ENCODE measurements at places on chromosomes 1 and 21.

DNA sequence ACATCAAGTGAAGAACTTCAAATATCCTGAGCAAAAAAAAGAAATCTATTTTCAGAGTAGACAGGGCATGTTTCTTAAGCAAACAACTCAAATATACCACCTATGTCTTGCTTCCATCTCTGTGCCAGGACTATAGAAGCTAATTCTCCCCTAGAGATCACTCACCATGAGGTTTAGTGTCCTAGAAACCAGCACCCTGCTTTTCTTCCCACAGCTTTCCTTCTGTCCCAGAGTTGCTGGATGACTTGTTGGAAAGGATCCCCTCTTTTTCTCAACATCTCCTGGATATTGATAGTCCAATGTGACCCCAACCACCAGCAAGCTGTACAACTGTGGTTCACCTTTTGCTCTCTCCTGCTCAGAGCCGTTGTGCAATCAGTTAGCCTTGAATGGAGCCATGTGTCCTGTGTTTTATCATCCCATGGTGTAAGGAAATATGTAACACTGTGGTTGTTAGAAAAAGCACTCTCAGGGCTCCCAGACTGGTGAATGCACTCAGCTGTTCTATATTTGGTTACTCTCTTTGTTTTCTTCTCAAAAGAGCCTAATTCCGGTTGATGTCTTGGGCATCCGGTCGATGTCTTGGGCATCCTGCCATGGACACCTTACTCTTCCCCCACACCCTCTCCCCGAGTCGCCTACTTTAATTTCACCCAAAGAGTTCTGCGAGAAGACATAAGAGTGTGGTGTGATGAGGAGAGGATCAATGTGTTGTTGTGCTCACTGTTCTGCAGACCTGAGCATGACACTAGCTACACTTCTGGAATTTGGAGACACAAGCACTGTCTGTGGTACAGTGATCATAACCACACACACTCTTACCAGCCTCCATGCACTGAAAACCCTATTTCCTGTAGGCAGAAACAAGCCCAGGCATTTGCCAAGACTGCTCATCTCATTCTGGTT is 1.7 kb downstream of the TNFSF4 start:
- peak; percentile 54 for DNase-seq

- no peak for DNase-seq
Measured at GRCh38 chr1:117209094-117209493, 1.6 kb downstream of the VTCN1 start.

DNA sequence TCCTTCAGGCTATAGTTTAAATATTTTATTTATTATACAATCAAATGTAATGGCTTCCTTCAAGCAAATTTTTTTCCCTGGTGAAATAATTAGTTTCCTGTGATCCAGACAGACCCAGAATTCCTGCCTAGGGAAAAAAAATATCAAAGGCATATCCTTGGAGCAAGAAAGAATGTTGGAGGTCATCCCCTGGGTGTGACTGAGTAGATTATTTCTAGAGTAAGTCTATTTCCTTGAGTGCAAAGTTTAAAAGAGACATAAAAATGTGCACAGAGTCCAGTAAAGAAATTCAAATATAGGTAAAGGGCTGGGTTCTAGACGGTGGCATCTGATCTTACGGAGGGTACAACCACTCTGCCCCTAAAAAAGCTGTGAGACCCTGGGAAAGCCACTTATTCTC is 32.2 kb upstream of the SAMD13 start:
- no peak for DNase-seq

DNA sequence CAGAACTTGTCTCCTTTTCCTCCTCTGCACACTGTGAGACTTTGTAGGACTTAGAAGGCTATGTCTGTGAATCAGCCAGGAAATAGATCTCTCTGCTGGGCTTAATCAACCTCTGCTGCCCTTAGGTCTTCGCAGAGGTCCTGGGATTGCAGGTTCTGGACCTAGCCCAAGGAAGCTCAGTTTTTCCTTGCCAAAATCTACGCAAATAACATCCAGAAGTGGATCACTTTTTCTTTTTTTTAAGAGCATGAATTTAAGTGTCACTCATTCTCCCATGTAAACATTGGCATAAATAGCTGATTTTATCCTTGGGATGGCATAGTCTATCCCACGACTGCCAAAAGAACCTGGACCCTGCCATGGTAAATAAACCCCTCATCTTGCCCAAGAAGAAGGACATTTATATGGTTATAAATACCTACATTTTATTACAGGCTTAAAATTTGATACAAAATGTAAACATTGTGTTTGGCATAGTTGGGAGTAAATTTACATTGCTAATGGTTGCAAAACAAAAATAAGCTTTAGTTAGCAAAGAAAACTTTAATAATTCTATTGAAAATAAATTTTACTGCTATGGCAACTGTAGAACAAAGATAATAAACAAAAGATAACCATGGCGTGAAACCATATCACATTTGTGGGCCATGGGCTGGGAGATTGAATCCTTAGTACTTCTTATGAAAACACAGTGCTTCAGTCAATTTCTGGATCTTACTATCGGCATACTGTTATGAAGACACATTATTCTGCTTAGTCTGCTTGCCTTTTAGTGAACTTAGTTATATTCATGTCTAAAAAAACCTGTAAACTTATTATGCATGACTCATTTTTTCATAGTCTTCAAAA is 24.5 kb upstream of the DISC1 start:
- DNase-seq = no peak

DNA sequence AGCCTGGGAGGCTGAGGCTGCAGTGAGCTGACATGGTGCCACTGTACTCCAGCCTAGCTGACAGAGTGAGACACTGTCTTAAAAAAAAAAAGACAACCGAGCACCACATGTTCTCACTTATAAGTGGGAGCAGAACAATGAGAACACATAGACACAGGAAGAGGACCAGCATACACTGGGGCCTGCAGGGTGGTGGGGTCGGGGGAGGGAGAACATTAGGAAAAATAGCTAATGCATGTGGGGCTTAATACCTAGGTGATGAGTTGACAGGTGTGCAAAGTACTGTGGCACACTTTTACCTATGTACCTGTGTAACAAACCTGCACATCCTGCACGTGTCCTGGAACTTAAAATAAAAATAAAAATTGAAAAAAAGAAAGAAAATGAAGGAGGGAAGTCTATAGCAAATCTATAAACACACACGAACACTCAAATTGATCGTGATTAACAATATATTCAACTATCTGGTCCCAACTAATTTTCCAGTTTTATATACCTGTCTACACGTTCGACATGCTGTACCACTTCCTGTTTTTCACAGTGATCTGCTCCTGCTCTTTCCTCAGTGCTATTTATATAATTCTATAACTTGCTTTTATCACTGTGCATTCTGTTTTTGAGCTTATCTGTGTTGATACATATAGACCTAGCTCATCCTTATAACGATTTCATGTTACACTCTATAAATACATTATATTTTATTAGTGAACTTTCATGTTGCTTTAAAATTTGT is 27.2 kb downstream of the AK5 start:
- no peak for DNase-seq

DNA sequence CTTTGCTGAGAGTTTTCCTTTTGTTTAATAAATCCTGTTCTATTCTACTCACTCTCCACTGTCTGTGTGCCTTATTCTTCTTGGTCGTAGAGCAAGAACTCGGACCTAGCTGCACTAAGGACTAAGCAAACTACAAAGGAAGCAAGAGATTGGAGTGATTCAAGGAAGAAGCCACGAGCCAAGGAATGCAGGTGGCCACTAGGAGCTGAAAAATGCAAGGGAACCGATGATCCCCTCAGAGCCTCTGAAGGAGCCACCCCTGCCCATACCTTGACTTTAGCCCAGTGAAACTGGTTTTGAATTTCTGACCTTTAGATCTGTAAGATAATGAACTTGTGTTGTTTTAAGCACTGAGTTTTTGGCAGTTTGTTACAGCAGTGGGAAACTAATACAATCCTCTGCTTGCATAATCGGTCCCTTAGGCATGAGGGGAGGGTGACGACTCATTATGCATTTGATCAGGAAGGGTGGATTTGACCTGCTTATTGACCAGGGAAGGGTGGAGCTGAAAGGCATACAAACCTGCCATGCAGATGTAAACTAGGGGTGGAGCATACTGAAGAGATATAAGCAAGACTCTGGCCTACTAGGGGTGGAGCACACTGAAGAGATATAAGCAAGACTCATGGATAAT is 6.2 kb upstream of the CA6 start:
- peak; percentile 42 for DNase-seq

DNA sequence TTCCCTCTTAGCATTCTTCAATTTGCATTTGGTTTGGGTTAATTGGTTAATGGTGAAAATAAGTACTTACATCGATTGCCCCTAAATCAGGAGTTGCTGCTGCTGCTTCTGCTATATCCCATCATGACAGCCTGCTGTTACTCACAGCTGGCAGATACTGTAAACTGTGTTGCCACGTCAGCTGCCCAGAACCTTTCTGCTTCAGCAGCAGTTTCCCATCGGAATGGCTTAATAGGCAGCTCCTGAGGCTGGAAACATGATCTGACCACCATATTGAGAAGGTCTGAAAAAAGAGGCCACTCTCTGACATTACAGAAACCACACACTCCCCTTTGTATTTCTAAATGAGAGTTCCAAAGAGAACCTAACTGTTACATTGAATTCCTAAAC is 14.3 kb upstream of the SEC16B start:
- DNase-seq = no peak

DNA sequence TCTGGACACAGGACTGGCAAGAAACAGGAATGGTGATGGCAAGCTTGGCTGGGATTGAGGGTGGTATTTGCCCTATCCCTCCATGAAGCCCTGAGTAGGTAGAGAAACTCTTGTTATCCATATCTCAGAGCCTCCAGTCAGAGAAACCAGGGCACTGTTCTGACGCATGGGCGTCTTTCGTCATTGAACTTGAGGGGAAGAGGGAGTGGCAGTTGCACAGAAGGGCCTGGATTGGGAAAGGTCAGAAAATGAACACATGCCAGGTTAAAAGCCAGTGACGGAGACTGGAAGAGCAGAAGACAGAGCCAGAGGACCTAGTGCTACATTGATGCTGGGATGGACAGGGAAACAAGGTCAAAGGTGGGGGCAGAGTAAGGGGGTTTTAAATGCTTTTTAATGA is 516.7 kb downstream of the PLPP3 start:
- no peak for DNase-seq

- DNase-seq = no peak
Measured at GRCh38 chr1:35958558-35958957, 27.7 kb downstream of the AGO3 start.

- DNase-seq = no peak
Measured at GRCh38 chr1:150688763-150689162, 8.2 kb downstream of the GOLPH3L start.

DNA sequence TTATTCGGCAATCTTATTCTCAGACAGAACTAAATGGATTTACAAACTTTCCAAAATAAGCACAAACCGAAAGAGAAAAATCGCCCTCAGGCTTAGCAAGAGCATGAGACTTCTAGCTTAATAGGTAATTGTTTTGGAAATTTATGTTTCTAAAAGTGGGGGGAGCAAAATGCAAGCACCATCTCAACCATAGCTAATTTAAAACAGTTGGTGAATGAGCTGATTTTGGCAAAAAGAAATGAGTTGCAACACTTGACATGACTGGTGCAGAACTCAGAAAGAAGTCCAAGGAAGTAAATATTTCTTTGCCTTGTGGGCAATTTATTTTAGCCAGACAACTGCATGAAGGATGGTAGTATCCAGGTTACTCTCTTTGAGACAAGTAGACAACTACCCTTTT is 71.5 kb upstream of the PTGFR start:
- DNase-seq = no peak

- DNase-seq = no peak
Measured at GRCh38 chr1:159430985-159431384, 1.0 kb upstream of the OR10J4 start.

DNA sequence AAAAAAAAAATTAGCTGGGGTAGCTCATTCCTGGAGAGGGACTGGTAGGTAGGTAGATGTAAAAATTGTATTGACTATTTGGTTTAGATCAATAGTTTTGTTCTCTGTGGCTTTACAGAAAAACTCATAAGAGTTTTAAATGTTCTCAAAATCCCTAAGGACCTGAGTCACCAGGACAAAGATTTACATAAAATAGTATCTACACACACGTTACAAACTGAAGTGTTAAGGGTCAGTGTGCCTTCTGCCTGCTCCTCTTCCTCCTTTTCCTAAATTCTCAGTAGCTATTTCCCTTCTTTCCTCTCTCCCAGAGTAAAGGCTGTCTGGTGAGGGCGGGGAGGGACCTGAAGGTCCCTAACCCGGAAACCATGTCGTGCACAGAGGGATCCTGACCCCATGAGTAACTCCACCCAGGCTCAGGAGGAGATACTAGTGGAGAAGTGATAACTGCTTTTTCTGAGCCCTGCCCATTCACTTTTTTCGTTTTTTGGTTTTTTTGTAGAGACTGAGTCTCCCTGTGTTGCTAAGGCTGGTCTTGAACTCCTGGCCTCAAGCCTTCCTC is 8.1 kb downstream of the PLEKHM2 start:
- DNase-seq = no peak

- no peak for DNase-seq
Measured at GRCh38 chr1:113912594-113913311, 7.6 kb downstream of the DCLRE1B start.

DNA sequence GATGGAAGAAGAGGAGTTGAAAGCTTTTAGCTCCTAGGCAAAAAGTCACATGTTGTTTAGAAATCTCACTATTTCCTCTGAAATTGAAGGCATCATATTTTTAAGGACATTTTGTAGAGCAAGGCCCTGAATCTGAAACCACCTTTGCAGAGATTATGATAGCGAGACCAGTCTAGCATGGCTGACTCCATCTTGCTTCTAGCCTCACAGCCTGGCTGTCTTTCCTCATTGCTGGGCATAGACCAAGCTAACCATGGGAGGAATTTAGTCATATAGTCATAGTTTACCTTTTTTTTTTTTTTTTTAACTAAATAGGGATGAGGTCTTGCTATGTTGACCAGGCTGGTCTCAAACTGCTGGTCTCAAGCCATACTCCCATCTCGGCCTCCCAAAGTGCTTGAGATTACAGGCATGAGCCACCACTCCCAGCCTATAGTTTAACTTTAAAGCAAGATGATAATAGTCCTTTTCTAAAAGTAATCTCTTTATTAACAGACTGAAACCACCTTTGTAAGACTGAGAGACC is 42.2 kb upstream of the ZNF326 start:
- DNase-seq = no peak

DNA sequence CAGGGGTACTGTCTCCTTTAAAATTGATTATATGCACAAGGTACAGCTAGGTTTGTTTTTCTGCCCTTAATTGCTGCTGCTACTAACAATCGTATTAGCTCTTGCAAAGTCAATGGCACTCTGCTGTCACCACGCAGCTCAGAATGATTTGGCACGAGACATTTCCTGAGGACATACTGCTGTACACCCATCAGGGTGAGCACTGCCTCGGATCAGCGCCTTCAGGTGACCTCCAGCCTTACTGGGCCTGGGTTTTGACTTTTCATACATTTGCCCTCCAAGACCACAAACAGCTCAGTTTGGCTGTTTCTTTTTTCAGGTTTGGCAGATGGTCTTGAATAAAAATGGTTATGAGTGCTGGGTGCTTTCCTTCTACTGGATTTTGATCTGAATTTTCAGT is 110.9 kb downstream of the NTPCR start:
- DNase-seq = no peak

GRCh38 chr1:89603651-89604413 is 29.1 kb upstream of the LRRC8C start:
- no peak for DNase-seq
